Mesothelial cell of epicardium (in vitro differentiated cells): ENCODE measurements at places on chromosomes 12 and 14. TPM values are rescaled to one million over a fixed set of nuclear protein-coding genes. Genes with fewer than 3 reads are reported as not detected.

Gene OASL
- total RNA-seq, result 0.11 TPM in 1 of 3 replicates, not detected in the others

Gene INSM2
- not detected in 3 replicates for total RNA-seq

Gene BDKRB2
- total RNA-seq, result 10.1 to 11.5 TPM (median 11.3 TPM) in 3 replicates

Gene TAS2R46
- total RNA-seq, result 3.8 to 3.9 TPM (median 3.9 TPM) in 3 replicates

Gene PLEKHD1
- 0.20 to 0.24 TPM (median 0.20 TPM) in 3 replicates for total RNA-seq

Gene RILPL2
- 2.4 TPM in 3 replicates for total RNA-seq

Gene COA8
- total RNA-seq, result 35.4 to 38.8 TPM (median 36.0 TPM) in 3 replicates

Gene RARG
- 66.6 to 72.2 TPM (median 71.6 TPM) in 3 replicates for total RNA-seq

- H3K27me3 ChIP-seq, result peaks cover 33% of the 10 kb centered on the region
- no peak overlapping the region for H3K27ac ChIP-seq
- no peak overlapping the region for H3K4me3 ChIP-seq
- no peak for DNase-seq
- H3K4me1 ChIP-seq, result no peaks in the 10 kb centered on the region
Observed at GRCh38 chr14:94494085-94494484, 15.2 kb downstream of the SERPINA12 start.

DNA sequence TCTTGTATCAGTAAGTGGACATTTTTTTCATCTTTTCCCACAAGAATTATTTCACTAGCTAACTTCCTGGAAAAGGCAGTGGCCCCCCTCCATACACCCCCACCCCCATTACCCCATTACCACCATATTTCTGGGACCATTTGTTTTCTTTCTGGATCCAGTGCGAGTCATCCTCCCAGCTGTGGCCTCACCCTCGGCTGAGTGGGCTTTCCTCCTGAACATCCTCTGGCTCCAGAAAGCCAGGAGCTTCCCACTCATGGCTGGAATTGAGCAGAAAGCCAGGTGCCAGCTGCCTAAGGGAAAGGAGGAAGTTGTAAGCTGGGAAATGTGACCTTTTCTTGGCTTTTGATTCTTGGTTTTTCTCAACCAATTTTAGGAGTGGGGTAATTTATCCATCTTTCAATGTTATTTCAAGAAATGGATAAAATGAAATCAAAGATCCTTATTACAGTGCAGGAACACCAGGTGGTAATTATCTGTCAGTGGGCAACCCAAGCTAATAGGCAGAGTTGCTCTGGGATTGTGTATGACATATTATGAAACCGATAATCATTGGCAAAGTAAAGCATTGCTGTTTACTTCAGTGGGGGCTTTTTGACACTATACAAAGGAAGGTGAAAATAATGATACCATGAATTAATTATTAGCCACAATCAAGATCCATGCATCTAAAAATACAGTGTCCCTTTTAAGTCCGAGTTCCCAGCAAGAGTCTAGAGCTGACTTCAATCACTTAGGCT is 124.6 kb downstream of the KICS2 start:
- DNase-seq, result no peak
- peaks cover 4% of the 10 kb centered on the region for H3K36me3 ChIP-seq
- H3K4me3 ChIP-seq, result no peak overlapping the region
- peaks cover 7% of the 10 kb centered on the region for H3K4me1 ChIP-seq
- H3K27me3 ChIP-seq, result no peaks in the 10 kb centered on the region

DNA sequence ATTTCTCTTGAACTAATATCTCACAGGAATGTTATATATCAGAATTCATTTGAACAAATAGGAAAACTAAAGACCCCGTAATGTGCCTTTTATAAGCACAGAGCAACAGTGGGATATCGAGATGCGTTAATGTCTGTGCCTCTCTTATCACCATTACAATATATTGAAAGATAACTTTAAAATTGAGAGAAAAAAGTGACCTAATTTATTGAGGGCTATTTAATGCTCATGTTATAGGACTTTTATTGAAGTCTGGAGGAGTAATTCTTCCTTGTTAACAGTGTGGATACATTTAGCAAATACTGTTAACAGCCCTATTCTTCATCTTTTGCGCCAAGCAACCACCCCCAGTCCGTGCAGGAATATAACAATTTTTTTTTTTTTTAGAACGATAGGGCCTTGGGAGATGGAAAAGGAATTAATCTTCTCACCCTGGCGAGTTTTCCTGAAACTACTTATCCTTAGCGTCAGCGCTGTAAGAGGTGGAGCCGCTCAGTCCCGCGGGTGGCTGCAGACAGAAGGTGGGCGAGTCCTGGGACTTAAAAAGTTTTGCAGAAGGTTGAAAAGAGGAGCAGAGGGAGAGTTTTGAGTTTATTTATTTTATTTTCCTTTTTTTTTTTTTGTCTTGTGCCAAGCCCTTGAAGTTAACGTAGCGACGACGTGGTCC is 11.0 kb downstream of the FOXG1 start:
- no peaks in the 10 kb centered on the region for H3K36me3 ChIP-seq
- H3K27me3 ChIP-seq, result peaks cover 99% of the 10 kb centered on the region
- peaks cover 4% of the 10 kb centered on the region for H3K4me1 ChIP-seq
- no peak overlapping the region for H3K27ac ChIP-seq
- no peak overlapping the region for H3K4me3 ChIP-seq

- DNase-seq, result no peak
- no peaks in the 10 kb centered on the region for H3K36me3 ChIP-seq
- no peaks in the 10 kb centered on the region for H3K4me1 ChIP-seq
- H3K4me3 ChIP-seq, result no peak overlapping the region
- no peak overlapping the region for H3K27ac ChIP-seq
Observed at GRCh38 chr12:48454667-48455066, 17.7 kb upstream of the ANP32D start.

DNA sequence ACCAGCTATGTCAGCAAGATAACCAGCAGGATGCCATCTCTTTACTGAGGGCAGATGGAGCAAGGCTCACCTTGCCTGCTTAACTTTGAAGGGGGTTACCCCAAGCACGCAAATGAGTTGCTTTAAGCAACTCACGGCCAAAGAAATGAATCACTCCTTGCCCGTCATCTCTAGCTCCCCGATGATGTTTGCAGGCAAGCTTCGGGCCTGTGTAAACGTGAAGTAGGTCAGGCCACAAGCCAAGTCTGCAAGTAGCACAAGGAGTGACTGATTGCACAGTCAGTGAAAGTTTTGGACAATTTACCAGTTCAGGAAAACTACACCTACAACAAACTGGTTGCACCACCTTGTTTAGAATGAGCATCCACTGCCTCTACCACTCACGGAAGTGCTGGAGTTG is 699.7 kb upstream of the TBX3 start:
- no peak for DNase-seq
- H3K4me1 ChIP-seq, result peaks cover 83% of the 10 kb centered on the region
- H3K27me3 ChIP-seq, result no peaks in the 10 kb centered on the region
- H3K36me3 ChIP-seq, result no peaks in the 10 kb centered on the region
- H3K4me3 ChIP-seq, result no peak overlapping the region
- peak overlapping the region; percentile 64 for H3K27ac ChIP-seq

GRCh38 chr12:45329238-45329637 is 113.3 kb downstream of the ANO6 start:
- no peak overlapping the region for H3K4me3 ChIP-seq
- no peaks in the 10 kb centered on the region for H3K27me3 ChIP-seq
- no peak for DNase-seq
- H3K27ac ChIP-seq, result no peak overlapping the region
- H3K4me1 ChIP-seq, result no peaks in the 10 kb centered on the region

DNA sequence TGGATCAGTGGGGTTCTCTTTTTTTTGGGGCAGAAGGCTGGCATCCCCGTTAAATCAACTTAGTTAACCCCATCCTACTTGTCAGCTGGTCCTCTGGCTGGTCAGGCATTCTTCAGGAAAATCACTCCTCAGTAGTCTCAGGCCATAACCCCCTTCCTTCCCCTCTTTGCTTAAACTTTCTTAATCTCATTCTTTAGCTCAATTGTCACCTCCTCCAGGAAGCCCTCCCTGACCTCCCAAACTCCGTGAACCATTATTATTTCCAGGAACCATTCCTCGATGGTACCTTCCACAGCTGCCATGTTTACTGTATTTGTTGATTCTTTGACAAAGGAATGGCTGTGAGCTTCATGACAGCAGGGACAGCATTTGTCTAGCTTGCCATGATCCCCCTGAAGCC is 72.5 kb upstream of the FBXO21 start:
- H3K36me3 ChIP-seq, result no peaks in the 10 kb centered on the region
- H3K27ac ChIP-seq, result no peak overlapping the region
- DNase-seq, result no peak
- no peaks in the 10 kb centered on the region for H3K4me1 ChIP-seq
- peaks cover 29% of the 10 kb centered on the region for H3K27me3 ChIP-seq

DNA sequence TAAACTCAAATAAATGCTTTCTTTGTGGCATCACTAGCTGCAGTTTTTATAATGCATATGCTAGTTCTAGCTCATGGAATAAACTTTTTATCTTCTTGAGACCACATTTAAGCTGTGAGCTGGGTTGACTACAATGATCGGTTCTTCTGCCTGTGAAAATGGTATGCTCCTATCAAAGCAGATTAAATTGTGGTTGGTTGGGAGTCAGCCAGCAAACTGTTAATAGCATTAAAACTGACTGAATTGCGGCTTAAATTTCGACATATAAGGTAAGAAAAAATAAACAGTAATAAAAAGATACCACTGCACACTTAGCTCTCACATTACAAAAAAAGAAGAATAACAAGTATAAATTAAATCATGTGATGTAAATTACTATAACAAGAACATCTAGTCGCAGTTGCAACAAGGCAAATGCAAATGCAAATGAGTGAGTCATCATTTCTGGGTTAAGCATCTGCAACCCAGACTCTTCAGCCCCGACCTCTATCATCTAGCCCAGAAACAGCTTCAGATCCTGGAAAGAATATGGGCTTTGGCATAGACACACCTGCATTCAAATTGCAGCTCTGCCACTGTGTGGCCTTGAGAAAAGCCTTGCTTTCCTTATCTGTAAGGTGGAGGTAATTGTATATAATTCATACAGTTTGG is 19.8 kb upstream of the DHRS7 start:
- H3K4me1 ChIP-seq, result peaks cover 5% of the 10 kb centered on the region
- no peak overlapping the region for H3K27ac ChIP-seq
- peaks cover 11% of the 10 kb centered on the region for H3K27me3 ChIP-seq
- no peak overlapping the region for H3K4me3 ChIP-seq
- DNase-seq, result no peak
- H3K36me3 ChIP-seq, result no peaks in the 10 kb centered on the region

- peak; percentile 96 for DNase-seq
- peaks cover 16% of the 10 kb centered on the region for H3K36me3 ChIP-seq
- H3K4me3 ChIP-seq, result peak overlapping the region; percentile 95
- no peaks in the 10 kb centered on the region for H3K27me3 ChIP-seq
Observed at GRCh38 chr12:46370792-46371717, 1.5 kb downstream of the SLC38A2 start.

- no peak for DNase-seq
- H3K36me3 ChIP-seq, result no peaks in the 10 kb centered on the region
- H3K27ac ChIP-seq, result no peak overlapping the region
- H3K27me3 ChIP-seq, result no peaks in the 10 kb centered on the region
Observed at GRCh38 chr14:98897605-98898309, 374.2 kb downstream of the BCL11B start.

GRCh38 chr12:64142382-64142781 is 79.7 kb downstream of the KICS2 start:
- no peak overlapping the region for H3K27ac ChIP-seq
- H3K4me3 ChIP-seq, result no peak overlapping the region
- H3K36me3 ChIP-seq, result peaks cover 23% of the 10 kb centered on the region
- H3K27me3 ChIP-seq, result no peaks in the 10 kb centered on the region
- H3K4me1 ChIP-seq, result no peaks in the 10 kb centered on the region

- peaks cover 37% of the 10 kb centered on the region for H3K27me3 ChIP-seq
- H3K27ac ChIP-seq, result no peak overlapping the region
- DNase-seq, result no peak
- peaks cover 5% of the 10 kb centered on the region for H3K4me1 ChIP-seq
- no peaks in the 10 kb centered on the region for H3K36me3 ChIP-seq
Observed at GRCh38 chr14:91858536-91859275, 8.6 kb downstream of the TC2N start.

- no peak for DNase-seq
- H3K4me3 ChIP-seq, result peak overlapping the region; percentile 97
- peaks cover 18% of the 10 kb centered on the region for H3K4me1 ChIP-seq
- H3K27me3 ChIP-seq, result no peaks in the 10 kb centered on the region
- H3K36me3 ChIP-seq, result peaks cover 6% of the 10 kb centered on the region
Observed at GRCh38 chr14:35046751-35047536, 872 bp downstream of the FAM177A1 start.
